Hippocampal formation (tissue), 2 donors: ENCODE measurements at places on chromosomes 7 and 10.

- DNase-seq = no peak
Measured at GRCh38 chr7:148540041-148540738, 50.4 kb upstream of the C7orf33 start.

- no peak for DNase-seq
Measured at GRCh38 chr7:116329686-116330503, 119.6 kb downstream of the TES start.

GRCh38 chr7:132941428-132941827 lies 140.5 kb downstream of the CHCHD3 start:
- DNase-seq = no peak

DNA sequence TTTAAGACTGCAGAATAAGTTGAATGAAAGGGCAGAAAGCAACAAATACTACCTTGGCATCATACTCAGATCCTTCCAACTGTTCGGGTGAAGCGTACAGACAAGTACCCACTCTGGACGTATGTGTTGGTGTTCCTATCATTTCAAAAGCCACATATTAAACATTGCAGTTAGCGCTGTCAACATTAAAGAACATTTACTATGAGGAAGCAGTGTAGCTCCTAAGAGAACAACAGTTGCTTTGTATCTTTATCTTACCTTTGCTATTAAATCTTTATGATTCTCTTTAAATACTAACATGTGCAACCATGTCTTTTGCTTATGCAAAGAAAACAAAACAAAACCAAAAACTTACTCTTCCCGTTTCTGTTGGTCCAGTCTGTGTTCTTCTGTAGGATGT lies 2.6 kb upstream of the ANKRD61 start:
- DNase-seq = no peak

- no peak for DNase-seq
Measured at GRCh38 chr10:18279173-18279572, 138.9 kb downstream of the CACNB2 start.

DNA sequence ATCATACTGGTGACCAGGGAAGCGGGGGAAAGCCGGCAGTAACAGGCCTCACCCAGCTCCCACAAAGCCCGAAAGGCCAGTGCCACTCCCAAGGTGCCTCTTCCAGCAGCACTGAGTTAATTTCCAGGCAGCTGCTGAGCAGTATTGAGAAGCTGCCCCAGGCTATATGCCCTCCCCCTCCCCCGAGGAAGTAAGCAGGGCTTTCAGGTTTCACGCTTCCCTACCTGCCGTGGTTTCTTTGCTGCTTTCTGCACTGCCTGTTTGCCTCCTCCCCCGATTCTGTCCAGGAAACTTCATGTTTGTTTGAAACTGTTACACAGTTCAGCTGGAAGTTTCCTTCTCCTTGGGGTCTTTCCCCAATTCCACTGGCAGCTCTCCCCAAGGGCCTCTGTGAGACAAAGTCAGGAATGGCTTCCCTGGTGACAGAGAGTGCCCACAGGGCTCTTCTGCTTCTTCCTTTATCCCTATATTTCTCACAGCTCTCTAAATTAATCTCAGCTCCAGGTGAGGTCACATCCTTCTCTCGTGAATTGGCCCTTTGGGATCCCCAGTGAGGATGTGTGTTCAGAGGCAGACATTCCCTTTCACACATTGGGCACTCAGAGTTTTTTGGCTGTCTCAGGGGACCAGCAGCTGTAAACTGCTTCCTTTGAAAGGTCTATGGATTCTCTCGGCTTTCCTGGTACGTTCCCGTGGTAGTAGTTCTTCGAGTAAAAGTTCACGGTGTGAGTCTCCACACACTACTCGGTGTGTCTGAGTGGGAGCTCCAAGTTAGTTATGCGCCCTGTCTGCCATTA lies 19.4 kb downstream of the C1GALT1 start:
- DNase-seq = no peak

GRCh38 chr7:140489026-140489359 lies 9.7 kb upstream of the MKRN1 start:
- DNase-seq = no peak

- DNase-seq = no peak
Measured at GRCh38 chr7:36663481-36663880, 60.8 kb downstream of the AOAH start.

DNA sequence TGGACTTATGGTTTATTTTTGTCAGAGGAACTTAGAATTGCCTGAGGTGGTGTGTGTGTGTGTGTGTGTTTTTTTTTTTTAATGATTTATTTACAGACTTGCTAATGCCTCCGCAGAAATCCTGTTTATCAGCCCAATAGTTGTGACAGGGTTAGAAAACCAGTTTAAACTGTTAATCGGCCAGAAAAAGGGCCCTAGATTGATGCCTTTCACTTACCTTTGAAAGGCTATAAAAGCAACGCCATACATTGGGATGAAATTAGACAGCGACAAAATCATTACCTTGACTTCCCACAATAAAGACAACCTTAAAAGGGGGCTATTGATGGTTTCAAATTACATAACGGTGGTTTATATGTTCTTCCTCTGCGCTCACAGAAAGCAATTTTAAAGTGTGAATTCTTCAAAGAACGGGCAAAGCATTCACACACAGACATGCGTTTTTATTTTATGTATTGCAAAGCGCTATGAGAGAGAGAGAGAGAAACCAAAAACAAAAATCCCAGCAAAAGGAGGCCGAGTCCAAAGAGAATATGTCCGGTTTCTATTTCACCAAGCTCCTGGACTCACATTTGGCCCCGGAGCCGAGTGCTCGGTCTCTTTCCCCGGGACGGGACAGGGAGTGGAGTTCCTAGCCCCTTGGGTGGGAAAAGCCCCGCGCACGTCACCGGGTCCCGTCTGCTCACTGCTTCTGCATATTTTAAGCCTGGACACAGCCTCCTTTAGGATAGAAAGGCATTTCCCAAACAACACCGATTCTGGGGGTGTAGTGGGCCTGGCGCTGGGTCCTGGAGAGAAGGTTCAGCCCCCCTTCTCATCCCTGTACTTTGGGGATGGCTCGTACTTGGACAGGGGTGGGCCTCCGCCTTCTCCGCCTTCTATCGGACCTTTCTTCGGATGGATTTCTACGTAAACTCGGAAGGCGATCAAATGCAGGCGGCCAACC lies 26.8 kb upstream of the VAX1 start:
- DNase-seq = no peak

- DNase-seq = no peak
Measured at GRCh38 chr7:148155000-148155399, 435.6 kb upstream of the C7orf33 start.

- no peak for DNase-seq
Measured at GRCh38 chr7:79740076-79740475, 286.6 kb upstream of the MAGI2 start.

DNA sequence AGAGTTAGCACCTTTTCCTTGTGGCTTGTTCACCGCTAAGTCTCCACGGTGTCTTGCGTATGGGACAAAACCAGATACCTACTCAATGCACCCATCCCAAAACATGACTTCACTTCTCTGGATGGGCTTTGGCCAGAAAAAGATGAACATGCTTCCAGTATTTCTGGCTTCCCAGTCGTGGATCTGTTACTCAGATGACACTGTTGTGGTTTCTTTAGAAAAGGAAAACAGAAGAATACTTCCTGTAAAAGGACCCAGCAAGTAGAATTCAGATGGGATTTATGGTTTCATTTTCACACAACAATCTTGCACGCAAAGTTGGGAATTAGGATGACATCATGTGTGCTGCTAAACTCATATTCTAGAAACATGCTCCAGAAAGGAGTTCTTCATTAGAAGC lies 216.7 kb downstream of the ADAM12 start:
- DNase-seq = no peak
